A549 (cell line): ENCODE measurements at places on chromosomes 11 and 22.
A peak's percentile ranks its signal among the peaks of the same experiment; 100 is the strongest.

- no peak for DNase-seq
Observed at GRCh38 chr11:78560826-78561484, 13.7 kb downstream of the NARS2 start.

GRCh38 chr22:20080445-20080775 is 369 bp downstream of the DGCR8 start:
- peak; percentile 50 for DNase-seq

DNA sequence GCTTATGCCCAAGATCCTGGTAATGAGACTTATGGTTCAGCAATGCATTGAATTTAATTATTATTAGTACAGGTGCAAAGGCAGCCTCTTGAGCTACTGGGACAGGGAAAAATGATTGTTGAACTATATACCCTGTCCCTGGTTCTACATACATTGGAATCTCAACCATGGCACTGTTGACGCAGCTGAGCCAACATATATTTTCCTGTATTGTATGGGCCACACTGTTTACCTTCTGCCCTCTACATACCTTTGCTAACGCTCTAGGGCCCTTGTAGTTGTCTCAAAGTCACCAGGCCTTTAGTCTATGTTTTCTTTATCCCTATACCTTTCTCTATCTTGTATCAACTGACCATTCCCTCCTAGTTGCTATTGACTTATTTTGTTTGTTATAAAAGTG is 22.6 kb downstream of the KREMEN1 start:
- DNase-seq, result no peak

DNA sequence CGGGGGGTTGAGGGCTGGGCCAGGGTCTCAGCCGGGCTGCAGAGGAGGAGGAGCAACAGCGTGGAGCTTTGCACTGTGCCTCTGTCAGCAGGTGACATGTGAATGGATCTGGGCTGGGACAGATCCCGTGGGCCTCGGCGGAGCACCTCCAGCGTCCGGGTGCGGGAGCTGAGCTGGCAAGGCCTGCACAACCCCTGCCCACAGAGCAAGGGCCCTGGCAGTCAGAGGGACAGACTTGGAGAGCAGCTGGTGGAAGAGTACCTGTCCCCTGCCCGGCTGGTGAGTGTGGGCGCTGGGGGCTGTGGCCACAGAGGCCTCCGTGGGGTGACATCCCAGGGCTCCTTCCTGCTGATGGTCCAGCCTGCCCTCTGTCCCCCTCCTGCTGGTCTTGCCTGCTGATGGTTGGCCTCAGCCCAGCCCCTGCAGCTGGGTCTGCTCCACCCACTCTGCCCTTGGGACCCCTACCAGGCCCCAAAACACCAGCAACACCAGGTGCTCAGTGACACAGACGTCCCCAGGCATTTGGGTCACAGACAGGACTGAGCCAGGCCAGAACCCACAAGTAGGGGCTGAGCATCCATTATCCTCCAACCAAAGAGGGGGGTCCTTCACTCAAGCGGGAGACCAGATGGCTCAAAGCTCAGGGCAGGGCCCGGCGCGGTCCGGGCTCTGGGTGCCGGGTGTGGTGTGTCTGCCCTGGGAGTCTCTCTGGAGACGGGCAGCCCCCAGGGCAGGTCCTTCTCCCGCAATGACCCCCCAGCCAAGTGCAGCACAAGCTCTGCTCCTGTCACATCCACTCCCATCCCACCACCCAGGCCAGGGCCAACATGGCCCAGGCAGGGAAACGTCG is 3.5 kb downstream of the LRRC56 start:
- no peak for DNase-seq

- DNase-seq, result peak; percentile 32
Observed at GRCh38 chr11:9573775-9574621, 528 bp downstream of the WEE1 start.
